ENCODE measurements at places on chromosomes 6 and 20. TPM values are rescaled to one million over a fixed set of nuclear protein-coding genes. Genes with fewer than 3 reads are reported as not detected.

LKAAEAR1 gene
- not detected for total RNA-seq

TRIM31 gene
- total RNA-seq = not detected

UFL1 gene
- total RNA-seq = 45.5 TPM

SLC35B2 gene
- total RNA-seq = 37.3 TPM

TRIM40 gene
- total RNA-seq = not detected

TSPYL1 gene
- 74.7 TPM for total RNA-seq

FRK gene
- total RNA-seq = 2.7 TPM

RAB44 gene
- total RNA-seq = 0.62 TPM

WFDC5 gene
- not detected for total RNA-seq

IRF4 gene
- 1.8 TPM for total RNA-seq

FYN gene
- total RNA-seq = 139 TPM

SIGLEC1 gene
- 2.2 TPM for total RNA-seq

CLPSL1 gene
- total RNA-seq = not detected

HLA-DRB1 gene
- total RNA-seq = 12.9 TPM

FKBP5 gene
- total RNA-seq = 18.5 TPM

PRSS35 gene
- total RNA-seq = 12.4 TPM

EYS gene
- 1.0 TPM for total RNA-seq

TGM3 gene
- total RNA-seq = 14.5 TPM

TAAR2 gene
- not detected for total RNA-seq

TPD52L2 gene
- total RNA-seq = 62.0 TPM

ARG1 gene
- 0.92 TPM for total RNA-seq

SNX14 gene
- total RNA-seq = 74.7 TPM

SHLD1 gene
- 3.5 TPM for total RNA-seq

DDO gene
- total RNA-seq = 6.6 TPM

TCP11 gene
- total RNA-seq = not detected

MICB gene
- 3.9 TPM for total RNA-seq

ACTL10 gene
- total RNA-seq = 0.10 TPM

GSTA1 gene
- 1.6 TPM for total RNA-seq

IPCEF1 gene
- 1.0 TPM for total RNA-seq

CNR1 gene
- 0.51 TPM for total RNA-seq

CD93 gene
- 112 TPM for total RNA-seq

ANKRD6 gene
- total RNA-seq = 17.8 TPM

SIRPB2 gene
- 0.51 TPM for total RNA-seq

NKX2-4 gene
- total RNA-seq = not detected

BMP5 gene
- 13.5 TPM for total RNA-seq

TMX4 gene
- total RNA-seq = 46.7 TPM

ADA gene
- total RNA-seq = 7.3 TPM

EMILIN3 gene
- total RNA-seq = 68.9 TPM

OTOR gene
- total RNA-seq = 0.21 TPM

CCDC28A gene
- 17.7 TPM for total RNA-seq

POPDC3 gene
- 70.0 TPM for total RNA-seq

DCDC2 gene
- total RNA-seq = 0.21 TPM

BTBD3 gene
- total RNA-seq = 62.8 TPM

CGAS gene
- 8.4 TPM for total RNA-seq

SNAP25 gene
- total RNA-seq = 2.2 TPM

SLC24A3 gene
- total RNA-seq = 33.5 TPM

KHDC1L gene
- total RNA-seq = not detected

KHDRBS2 gene
- total RNA-seq = 0.41 TPM

JPH2 gene
- 188 TPM for total RNA-seq

IL17F gene
- total RNA-seq = not detected

All from tongue (tissue), 3 donors.